ENCODE measurements at places on chromosomes 11 and 22.

DNA sequence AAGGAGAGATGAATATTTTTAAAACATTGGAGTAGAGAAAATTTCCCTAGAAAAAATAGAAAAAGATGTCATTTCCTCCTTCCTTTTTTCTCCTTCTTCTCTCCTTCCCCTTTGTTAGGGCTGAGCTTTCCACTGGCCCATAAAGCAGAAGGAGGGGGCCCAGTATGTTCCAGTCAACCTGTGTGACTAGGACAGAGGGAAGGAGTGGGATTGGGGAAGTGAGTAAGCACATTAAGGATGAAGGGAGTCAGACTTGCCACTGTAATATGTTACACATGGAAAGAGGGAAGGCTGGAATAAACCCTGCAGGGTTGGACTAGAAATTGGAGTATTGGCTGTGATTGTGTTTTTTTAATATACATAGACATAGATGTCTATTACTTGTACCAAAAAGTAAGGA is 20.1 kb upstream of the SPINDOC start:
- DNase-seq: no peak

- DNase-seq: no peak
Measured at GRCh38 chr22:23419171-23419570, 160.9 kb downstream of the IGLL1 start.

GRCh38 chr11:104130161-104130560 is 33.8 kb downstream of the PDGFD start:
- DNase-seq: no peak

- no peak for DNase-seq
Measured at GRCh38 chr11:88304352-88304751, 33.2 kb downstream of the CTSC start.

DNA sequence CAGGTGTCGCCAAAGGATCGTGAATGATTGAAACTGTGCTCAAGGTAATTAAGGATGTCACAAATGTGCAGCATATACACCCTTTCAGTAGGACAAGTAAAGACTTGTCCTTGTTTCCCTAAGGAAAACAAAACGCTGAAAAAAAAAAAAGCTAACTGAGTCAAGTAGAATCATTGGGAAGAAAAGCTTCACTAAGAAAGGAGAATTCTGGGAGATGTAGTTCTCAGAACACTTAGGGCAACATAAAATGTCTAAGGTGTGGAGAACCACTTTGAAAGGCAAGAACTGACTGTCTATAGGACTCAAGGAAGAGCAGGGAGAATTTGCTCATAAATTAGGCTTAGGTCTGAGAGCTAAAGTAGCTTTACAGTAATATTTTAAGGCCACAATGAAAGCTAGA is 2.9 kb upstream of the OR5T1 start:
- DNase-seq: no peak

DNA sequence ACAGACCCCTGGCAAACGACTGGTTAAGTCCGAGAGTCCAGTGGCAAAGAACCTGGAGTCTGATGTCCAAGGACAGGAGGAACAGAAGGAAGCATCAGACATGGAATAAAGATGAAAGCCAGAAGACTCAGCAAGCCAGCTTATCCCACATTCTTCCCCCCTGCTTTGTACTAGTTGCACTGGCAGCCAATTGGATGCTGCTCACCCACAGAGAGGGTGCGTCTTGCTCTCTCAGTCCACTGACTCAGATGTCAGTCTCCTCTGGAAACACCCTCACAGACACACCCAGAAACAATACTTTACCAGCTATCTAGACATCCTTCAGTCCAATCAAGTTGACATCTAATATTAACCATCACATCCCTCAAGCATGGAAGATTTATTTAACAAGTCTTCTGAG is 1265.8 kb upstream of the CNTN5 start:
- DNase-seq: no peak

DNA sequence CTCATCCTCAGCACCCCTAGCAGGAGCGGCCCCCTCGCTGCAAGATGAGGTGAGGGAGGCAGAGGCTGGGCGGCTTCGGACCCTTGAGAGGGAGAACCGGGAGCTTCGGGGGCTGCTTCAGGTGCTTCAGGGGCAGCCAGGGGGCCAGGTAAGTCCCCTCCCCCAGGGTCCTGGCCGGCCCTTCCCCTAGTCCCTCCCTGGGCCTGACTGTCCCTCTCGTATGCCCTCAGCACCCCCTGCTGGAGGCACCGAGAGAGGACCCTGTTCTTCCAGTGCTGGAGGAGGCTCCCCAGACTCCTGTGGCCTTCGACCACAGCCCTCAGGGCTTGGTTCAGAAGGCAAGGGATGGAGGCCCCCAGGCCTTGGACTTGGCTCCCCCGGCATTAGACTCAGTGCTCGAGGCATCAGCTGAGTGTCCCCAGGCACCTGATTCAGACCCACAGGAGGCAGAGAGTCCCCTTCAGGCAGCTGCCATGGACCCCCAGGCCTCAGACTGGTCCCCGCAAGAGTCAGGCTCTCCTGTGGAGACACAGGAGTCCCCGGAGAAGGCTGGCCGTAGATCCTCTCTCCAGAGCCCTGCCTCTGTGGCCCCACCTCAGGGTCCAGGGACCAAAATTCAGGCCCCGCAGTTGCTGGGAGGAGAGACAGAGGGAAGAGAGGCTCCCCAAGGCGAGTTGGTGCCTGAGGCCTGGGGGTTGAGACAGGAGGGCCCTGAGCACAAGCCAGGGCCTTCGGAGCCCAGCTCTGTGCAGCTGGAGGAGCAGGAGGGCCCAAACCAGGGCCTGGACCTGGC is 4.0 kb downstream of the CCDC88B start:
- DNase-seq: no peak

- DNase-seq: no peak
Measured at GRCh38 chr11:124481365-124482323, 36.1 kb upstream of the OR8B8 start.

GRCh38 chr11:13772223-13773046 is 104.0 kb downstream of the FAR1 start:
- DNase-seq: peak; percentile 79

DNA sequence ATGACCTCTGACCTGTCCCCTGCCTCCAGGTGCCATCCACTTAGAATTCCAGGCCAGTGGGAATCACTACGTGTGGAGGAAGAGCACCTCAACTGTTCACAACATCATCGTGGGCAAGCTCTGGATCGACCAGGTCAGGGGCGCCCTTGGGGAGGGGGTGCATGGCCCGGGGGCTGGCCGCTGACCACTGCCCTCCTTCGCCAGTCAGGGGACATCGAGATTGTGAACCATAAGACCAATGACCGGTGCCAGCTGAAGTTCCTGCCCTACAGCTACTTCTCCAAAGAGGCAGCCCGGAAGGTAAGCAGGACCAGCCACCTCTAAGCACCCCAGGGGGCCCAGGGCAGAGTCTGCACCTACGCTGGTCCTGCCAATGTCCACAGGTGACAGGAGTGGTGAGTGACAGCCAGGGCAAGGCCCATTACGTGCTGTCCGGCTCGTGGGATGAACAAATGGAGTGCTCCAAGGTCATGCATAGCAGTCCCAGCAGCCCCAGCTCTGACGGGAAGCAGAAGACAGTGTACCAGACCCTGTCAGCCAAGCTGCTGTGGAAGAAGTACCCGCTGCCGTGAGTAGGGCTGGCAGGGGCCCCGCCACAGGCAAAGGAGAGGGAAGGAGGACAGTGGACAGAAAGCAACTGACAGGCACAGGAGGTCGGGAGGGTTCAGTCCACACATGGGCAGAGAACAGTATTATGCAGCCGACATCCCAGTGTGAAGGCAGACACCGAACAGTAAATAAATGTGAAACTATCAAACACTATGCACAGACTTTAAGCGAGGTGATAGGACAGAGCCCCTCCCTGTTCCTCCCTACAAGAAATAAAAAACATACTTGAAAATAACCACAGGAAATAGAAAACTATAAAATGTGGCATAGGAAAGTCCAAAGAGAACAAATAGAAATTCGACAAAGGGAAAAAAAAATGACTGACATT is 74.9 kb downstream of the MORC2 start:
- DNase-seq: no peak

- DNase-seq: no peak
Measured at GRCh38 chr11:11519184-11519583, 102.6 kb downstream of the GALNT18 start.

- no peak for DNase-seq
Measured at GRCh38 chr11:78338138-78338537, 79.5 kb downstream of the GAB2 start.

DNA sequence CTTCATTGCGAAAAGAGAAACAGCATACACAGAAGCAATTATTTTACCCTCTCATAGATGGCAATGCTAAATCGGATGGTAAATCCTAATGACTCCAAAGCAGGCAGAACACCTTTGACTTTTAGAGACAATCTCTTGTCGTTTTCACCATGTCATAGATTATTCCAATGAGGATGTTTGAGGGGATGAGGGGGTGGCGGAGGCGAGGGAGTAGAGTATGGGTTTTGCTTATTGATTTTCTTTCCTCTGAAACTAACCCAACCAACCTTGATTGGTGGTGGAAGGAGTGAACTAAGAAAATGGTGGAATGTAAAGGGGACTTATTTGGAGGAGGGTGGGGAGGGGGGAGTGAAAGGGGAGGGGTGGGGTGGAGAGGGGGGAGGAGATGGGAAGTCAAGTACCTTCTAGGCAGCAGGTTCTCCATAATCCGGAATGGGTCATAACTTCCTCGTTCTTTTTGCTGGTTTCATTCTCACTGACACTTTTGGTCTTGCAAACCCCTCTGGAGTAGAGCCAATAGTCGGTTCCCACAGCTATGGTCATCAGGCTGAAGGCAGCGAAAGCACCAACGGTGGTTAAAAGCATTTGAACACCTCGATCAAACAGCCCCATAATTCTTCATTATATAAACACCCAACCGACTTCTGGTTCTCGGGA is 1.5 kb downstream of the CACNG2 start:
- DNase-seq: no peak

DNA sequence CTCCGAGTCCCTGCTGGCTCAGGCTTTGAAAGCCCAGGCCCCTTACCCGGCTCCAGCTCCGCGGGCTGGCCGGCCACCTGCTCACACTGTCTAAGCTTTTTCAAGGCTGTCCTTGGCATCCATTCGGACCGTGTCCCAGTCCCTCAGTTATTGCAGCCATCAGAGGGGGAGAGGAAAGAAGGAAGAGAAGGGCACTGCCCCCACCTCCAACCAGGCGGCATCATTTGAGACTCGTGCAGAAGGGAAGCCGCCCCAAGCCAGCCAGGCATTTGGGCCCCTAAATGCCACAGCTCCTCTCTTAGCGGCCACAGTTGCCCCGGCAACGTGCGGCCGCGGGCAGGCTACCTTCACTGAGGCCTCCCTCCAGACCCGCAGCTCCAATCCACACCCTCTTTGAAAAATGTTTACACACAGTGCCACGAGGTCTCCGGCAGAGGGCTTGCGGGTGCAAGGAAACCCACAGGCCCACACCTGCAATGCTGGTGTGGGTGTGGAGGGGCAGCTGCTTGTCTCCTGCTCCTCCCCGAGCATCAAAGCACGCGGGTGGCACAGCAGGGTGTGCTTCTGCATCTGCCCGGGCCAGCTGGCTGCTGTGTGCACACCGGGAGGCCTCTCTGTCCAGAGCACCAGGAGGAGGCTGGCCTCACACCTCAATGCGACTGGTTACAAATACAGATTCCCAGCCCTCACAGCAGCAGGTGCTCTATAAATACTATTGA is 124.4 kb downstream of the CTTN start:
- DNase-seq: no peak

DNA sequence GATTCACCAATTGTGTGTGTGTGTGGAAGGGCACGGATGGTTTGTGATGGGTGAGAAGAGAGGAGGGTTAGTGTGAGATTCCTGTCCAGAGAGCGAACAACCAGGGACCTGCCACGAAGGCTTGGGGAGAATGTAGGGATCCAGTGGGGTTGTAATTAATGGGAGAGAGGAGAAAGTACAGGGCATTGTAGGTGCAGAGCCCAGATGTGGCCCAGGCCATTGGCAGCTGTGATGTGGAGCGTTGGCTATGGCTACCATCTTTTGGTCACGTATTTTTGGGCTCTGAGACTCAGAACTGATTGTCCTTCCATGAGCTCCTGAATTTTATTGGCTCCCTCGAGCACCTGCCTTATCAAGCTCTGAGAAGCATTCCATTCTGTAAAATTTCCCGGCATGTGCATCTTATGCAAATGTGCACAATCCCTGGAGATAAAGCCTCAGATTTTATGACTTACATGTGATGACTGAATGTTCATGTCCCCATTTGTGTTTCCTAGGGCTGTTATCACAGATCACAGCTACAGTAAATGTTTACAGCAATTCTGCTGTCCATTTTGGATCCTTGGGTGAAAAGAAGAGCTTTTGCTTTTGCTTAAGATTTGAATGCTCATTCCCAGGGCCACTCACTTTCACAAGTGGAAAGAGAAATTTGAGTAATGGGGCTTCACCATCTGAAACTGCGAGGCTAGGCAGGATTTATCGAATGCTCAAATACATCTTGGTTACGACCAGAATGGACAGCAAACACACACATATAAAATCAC is 33.1 kb downstream of the SLC5A1 start:
- no peak for DNase-seq

- no peak for DNase-seq
Measured at GRCh38 chr11:77269484-77270123, 31.9 kb downstream of the GDPD4 start.

DNA sequence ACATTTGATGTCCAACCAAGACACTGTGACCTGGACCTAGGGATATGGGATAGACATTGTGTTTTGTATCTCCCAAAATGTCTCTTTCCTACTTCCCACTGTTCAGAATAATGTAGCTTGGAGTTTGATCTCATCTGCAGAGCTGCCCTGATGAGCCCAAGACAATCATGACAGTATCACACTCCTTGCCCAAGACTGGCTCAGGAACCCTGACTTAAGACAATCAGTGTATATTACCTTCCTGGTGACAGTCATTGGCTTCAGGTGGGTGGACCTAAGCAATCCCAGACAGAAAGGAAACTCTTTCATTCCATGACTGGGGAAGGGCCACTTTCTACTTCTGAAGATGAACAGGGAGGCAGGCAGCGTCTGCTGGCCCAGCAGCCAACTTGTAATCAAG is 14.3 kb upstream of the RTN4RL2 start:
- DNase-seq: no peak

GRCh38 chr11:104844451-104844850 is 53.8 kb downstream of the CASP12 start:
- DNase-seq: no peak

DNA sequence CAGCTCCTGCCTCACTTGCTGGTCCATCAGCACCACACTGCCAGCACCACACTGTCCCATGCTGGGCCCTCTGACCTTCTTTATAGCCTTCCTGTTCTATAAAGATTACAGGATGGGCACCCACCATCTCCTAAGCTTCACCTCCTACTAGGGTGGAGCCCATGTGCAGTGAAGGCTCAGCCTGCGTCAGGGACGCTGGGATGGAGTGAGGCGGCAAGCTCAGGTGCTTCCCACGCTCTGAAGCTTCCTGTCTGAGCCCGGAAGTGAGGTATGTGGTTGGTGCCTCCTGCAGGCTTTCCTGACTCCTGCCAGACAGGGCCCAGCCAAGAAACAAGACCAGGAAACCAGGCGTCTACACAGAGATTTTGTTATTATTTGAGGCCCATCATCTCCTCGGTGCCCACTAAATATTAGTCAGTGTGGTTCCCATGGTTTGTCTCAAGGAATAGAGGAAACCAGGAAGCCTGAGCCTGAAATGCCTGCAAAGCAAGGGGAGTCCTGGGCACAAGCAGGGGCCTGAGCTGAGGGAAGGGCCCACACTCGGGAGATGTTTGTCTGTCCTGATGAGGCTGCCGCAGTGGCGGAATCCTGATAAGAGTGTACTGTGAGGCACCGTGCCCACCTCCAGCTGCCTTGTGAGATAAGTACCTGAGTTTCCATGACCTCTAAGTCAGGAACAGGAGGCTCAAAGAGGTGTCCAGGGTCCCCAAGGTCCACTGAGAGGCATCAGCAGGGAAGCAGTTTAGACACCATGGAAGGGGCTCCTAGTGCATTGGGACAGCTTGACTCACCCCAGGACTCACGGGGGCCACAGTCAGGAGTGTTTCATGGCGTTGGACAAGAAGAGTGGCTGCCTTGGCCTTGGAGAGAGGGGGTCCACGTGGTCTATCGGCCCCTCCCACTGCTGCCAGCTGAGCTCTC is 22.0 kb downstream of the RSPH14 start:
- peak; percentile 74 for DNase-seq

Measured in CD4-positive, alpha-beta T cell treated with Interleukin-10 for 1 hour (primary cell).